ENCODE measurements at places on chromosomes 1 and 21. TPM values are rescaled to one million over a fixed set of nuclear protein-coding genes. Genes with fewer than 3 reads are reported as not detected.

Gene WNT4
- total RNA-seq = 0.29 TPM

Gene LY9
- not detected for total RNA-seq

Gene OR6N1
- total RNA-seq = not detected

Gene ELOVL1
- total RNA-seq = 80.0 TPM

Gene MEGF6
- 24.7 TPM for total RNA-seq

Gene KIAA1614
- total RNA-seq = 0.66 TPM

Gene GLIS1
- not detected for total RNA-seq

Gene LCE1A
- total RNA-seq = not detected

Gene OR2AJ1
- not detected for total RNA-seq

Gene C1QC
- total RNA-seq = not detected

Gene STUM
- total RNA-seq = not detected

Gene ANKRD65
- total RNA-seq = 0.07 TPM

Gene SPRR5
- not detected for total RNA-seq

Gene MYOC
- total RNA-seq = not detected

Gene AGO4
- total RNA-seq = 19.8 TPM

Data from thoracic aorta endothelial cell (primary cell).